ENCODE measurements at places on chromosomes 2 and 18. TPM values are rescaled to one million over a fixed set of nuclear protein-coding genes. Genes with fewer than 3 reads are reported as not detected.

Gene ANKRD23
- total RNA-seq: 6.0 TPM

Gene MBD2
- 49.3 TPM for total RNA-seq

Gene UGT1A10
- not detected for total RNA-seq

Gene MC5R
- total RNA-seq: not detected

Gene RAB6D
- not detected for total RNA-seq

Gene CNTNAP5
- total RNA-seq: not detected

Gene MERTK
- 47.1 TPM for total RNA-seq

Gene RTP5
- not detected for total RNA-seq

Gene KCNK3
- 6.9 TPM for total RNA-seq

Gene IL1B
- total RNA-seq: 6.2 TPM

Gene LRRFIP1
- total RNA-seq: 196 TPM

Gene STEAP3
- 17.9 TPM for total RNA-seq

Gene LRRTM1
- total RNA-seq: not detected

Gene CCDC74B
- total RNA-seq: 12.4 TPM

Gene TRIM43
- total RNA-seq: not detected

Gene STPG4
- not detected for total RNA-seq
